Hepatic stellate cell (primary cell): ENCODE measurements at places on chromosomes 1 and 21.

DNA sequence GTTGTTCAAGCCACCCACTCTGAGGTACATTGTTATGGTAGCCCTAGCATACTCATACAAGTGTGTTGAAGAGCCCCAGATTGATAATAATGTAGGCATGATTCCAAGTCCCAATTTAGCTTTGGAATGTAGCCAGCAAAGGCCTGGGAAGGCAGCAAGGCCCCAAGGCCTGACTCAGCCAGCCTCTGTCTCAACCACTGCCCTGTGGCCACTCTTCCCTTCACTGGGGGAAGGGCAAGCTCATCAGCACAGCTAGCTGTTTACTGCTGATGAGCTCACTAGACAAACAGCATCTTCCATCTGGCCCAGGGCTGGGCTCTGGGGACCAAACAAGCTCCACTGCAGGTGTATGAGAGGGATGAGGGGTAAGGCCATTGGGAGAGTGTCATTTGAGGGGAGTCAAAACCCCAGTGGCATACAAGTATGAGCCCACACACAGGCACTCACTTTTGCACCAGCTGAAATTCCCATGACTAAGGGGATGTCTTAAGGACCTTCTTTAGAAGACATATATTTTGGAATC lies 2.2 kb upstream of the IRF6 start:
- DNase-seq: peak; percentile 88

DNA sequence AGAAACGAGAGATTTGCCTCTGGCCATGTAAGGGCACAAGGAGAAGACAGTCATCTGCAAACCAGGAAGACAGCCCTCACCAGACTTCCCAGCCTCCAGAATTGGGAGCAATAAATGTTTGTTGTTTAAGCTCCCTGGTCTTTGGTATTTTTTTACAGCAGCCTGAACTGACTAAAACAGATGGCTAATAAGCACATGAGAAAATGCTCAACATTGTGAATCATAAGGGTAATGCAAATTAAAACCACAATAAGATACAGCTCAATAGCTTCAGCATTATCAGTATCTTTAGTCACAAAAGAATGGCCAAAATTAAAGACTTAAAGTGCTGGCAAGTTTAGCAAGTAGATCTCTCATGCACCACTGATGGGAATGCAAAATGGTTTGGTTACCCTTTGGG lies 11.7 kb downstream of the UBE2G2 start:
- DNase-seq: no peak

GRCh38 chr1:195195423-195196057 lies 1412.7 kb downstream of the KCNT2 start:
- DNase-seq: no peak

DNA sequence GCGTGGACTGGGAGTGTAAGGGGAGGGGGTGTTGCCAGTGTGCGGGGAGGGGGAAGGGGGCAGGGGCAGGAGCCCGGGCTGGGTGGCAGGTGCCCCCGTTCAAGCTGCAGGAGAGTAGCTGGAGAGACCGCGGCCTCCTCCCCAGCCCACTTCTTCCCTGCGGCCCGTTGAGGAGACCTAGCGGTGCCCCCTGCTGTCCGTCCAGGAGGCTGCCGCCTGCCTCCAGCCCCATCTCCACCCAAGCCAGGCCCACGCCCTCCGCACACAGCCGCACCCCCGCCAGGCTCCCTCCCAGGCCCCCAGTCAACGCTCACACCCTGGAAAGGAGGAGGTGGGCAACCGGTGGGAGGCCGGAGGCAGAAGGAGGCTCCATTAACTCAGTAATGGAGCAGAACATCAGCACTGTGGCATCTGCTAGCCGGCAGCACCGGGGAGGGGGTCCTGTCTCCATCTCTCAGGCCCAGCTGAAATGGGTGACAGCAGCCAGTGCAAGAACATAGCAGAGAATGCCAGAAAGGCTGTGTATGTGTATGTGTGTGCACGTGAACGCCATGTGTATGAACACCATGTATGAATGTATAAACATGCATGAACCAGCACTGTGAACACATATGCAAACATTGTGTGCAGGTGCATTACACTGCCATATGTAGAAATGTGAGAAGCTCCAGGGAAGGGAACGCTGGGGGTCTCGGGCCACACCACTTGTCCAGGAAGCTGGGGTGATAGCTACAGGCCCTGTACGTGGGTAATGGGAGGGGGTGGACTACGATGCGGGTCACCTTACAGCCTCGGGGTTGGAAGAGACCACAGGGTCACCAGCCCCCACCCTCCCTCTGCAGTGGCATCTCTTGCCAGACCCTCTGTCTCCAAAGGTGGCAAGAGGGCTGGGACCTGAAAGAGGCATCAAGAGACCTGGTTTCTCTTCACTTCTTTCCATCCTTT lies 84.6 kb downstream of the SYT2 start:
- peak; percentile 87 for DNase-seq

- DNase-seq: no peak
Measured at GRCh38 chr1:244628789-244629188, 24.1 kb upstream of the DESI2 start.

- no peak for DNase-seq
Measured at GRCh38 chr1:236120721-236121153, 21.6 kb upstream of the GPR137B start.

GRCh38 chr1:27529704-27530018 lies 39.7 kb upstream of the WASF2 start:
- no peak for DNase-seq

GRCh38 chr1:159751031-159751430 lies 29.7 kb upstream of the DUSP23 start:
- DNase-seq: no peak

- no peak for DNase-seq
Measured at GRCh38 chr1:12173631-12174121, 6.9 kb downstream of the TNFRSF1B start.

GRCh38 chr1:165129568-165130164 lies 226.8 kb downstream of the LMX1A start:
- DNase-seq: peak; percentile 10

GRCh38 chr1:76989976-76990375 lies 122.7 kb downstream of the ST6GALNAC5 start:
- no peak for DNase-seq

DNA sequence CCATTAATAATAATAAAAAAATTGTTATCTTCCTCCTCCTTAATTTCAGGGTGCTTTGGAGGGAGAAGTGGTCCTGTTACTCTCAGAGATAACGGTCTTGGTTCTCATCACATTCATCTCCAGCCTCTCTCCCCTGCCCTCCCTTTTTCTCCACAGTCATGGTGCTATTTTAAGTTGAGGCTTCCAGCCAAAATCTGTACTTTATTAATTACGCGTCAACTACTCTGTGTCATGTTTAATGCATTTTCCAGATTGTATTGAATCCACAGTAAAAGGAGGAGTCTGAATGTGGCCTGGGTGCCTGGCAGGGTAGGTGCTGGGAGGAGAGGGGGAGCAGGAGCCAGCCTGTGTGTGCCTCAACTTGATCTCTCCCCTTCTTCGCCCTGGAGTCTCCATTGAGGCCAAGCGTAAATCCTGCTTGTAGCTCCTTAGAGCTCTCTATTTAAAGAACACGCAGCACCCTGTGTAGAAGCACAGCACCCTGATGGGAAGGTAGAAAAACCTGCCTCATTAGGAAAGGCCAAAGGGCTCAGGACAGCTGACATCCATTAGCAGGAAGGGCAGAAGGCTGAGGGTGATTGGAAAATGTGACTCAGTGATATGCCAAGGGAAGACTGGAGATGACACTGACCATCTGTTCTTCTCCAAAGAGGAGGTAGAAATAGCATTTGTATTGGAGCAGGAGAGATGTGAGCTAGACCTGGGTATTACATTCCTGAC lies 82.4 kb downstream of the PLXNA2 start:
- no peak for DNase-seq

GRCh38 chr1:231240531-231240882 lies 505 bp upstream of the GNPAT start:
- no peak for DNase-seq

- no peak for DNase-seq
Measured at GRCh38 chr1:6648556-6648955, 23.9 kb downstream of the THAP3 start.

- DNase-seq: peak; percentile 93
Measured at GRCh38 chr1:91885716-91886506, at the start of gene TGFBR3. Gene TGFBR3, minus strand, starts transcription at chr1:91886151. Its CDS starts 24,620 bp downstream, at chr1:91861531.

- DNase-seq: no peak
Measured at GRCh38 chr1:89221341-89221740, 22.6 kb upstream of the GBP4 start.

GRCh38 chr1:155931332-155932038 lies 2.7 kb downstream of the KHDC4 start:
- DNase-seq: no peak

GRCh38 chr1:53266038-53266437 lies 27.7 kb upstream of the MAGOH start:
- no peak for DNase-seq

DNA sequence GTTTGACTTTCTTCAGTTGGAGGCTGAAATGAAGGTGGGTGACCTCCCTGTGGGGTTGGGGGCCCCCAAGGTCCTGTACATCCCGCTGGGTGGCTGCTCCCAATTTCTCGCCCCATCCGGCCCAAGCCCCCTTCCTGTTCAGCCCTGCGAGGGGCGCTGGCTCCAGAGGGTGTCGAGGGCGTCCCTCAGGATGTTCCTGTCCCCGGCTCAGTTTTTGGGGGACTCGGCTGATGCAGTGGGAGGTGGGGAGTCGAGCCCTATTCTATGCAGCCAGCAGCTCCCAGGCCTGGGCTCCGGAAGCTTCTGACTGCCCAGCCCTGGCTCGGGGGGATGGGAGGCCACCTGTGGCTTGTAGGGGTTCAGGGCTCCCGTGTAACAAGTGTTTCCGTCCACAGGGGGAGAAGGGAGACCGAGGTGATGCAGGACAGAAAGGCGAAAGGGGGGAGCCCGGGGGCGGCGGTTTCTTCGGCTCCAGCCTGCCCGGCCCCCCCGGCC lies 38.2 kb downstream of the SLC19A1 start:
- no peak for DNase-seq

- no peak for DNase-seq
Measured at GRCh38 chr1:75967719-75968118, 35.5 kb upstream of the ASB17 start.

DNA sequence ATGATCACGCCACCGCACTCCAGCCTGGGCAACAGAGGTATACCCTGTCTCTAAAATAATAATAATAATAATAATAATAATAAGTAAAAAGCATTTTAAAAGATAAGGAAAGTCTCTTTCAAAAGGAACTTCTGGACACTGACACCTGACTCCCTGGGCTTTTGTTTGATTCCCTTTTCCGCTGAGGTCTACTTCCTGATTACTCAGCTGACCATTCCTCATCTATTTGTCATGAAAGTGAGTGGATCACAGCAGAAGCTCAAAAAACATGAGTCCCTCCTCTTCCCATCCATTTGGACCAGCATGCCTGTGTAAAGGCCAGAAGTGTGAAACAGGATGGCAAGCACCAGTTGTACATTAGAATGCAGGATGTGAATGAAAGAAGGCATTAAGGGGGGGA lies 61.1 kb upstream of the FBXO28 start:
- DNase-seq: peak; percentile 58

DNA sequence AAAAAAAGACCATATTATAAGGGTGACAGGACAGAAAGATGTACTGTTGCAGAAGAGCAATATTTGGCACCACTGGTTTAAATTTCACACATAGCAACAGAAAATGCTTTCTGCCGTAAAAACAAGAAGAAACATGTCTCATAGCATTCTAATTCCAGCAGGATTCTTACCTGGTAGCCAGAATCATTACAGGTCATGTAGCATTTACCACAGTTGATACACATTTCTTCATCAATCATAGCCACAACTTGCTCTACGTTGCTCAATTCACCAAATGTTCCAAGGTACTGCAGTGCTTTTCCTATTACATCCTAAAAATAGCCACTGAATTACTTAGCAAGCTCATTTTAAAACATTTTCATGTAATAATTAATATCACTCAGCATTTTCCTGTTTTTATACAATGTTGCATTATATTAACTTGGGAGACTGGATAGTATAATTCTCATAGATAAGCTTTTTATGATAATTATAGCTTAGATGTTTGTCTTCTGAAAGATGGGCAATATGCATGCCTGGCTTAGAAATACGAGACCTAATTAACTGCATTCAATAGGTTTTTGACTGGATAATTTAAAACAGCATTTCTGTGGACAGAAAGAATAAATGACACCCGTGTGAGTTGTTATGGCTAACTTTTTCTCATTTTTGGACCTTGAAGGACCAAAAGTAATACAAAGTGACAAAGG lies 360.7 kb downstream of the PTBP2 start:
- no peak for DNase-seq

- no peak for DNase-seq
Measured at GRCh38 chr1:208581209-208581608, 337.0 kb upstream of the PLXNA2 start.

- DNase-seq: no peak
Measured at GRCh38 chr1:236853921-236854604, 59.0 kb downstream of the MTR start.

- no peak for DNase-seq
Measured at GRCh38 chr1:32228771-32229170, 6.6 kb downstream of the EIF3I start.

DNA sequence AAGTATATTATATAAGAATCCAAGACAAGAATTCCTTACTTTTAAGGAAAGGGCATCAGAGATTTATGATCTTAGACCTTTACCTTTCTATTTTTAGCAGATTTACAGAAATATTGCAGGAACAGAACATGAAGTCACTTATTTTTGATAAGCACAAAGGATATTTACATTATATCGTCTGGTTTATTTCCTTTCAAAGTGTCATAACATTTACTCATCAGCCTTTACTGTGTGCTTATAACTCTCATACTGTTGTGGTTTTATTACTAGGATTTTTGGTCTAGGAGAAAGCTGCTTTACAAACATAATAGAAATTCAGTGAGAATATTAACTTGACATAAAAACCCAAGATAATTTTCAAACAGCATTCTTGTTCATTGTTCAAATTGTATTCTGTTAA lies 47.6 kb downstream of the APP start:
- DNase-seq: no peak

DNA sequence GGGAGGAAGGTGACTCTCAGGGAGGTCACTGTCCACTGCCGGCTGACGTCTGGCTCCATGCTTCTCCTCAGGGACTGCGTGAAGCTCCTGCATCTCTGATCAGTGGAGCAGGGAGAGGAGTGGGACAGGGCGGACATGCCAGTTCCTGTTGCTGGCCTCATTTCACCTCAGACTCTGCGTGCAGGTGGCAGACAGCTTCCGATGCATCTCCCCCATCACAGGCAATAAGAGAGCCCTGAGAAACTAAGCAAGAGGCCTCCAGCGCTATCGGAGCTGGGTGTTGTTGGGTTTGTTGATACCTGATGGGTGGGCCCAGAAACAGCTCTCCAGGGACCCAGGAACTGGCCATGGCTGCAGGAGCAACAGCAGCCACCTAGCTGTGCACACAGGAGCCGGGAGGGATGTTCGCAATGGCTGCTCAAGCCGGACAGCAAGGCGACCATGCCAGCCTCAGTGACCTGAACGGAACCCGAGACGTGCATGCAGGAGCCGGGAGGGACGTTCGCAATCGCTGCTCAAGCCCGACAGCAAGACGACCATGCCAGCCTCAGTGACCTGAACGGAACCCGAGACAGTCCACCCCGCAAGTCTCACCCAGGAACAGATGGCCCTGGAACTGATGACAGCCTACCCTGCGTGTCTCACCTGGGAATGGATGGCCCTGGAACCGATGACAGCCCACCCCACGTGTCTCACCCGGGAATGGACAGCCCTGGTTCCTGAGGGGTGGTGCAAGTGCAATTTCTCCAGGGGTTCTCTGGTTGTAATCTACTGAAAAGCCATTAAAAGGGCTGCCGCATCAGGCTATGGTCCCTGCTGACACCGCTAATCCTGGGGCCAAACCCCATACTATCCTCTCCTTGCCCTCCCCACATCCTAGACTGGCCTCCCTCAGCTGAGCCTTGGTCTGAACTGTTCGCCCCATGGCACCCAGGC lies 14.2 kb upstream of the PCBP3 start:
- no peak for DNase-seq

- DNase-seq: no peak
Measured at GRCh38 chr1:209748620-209749019, 7.2 kb upstream of the TRAF3IP3 start.
